ENCODE measurements at places on chromosomes 1 and 21. TPM values are rescaled to one million over a fixed set of nuclear protein-coding genes. Genes with fewer than 3 reads are reported as not detected.

- H3K27ac ChIP-seq: no peak overlapping the region
- H3K27me3 ChIP-seq: no peaks in the 10 kb centered on the region
- no peak overlapping the region for H3K4me3 ChIP-seq
Measured at GRCh38 chr1:57133686-57134085, 167.9 kb upstream of the C8B start.

DNA sequence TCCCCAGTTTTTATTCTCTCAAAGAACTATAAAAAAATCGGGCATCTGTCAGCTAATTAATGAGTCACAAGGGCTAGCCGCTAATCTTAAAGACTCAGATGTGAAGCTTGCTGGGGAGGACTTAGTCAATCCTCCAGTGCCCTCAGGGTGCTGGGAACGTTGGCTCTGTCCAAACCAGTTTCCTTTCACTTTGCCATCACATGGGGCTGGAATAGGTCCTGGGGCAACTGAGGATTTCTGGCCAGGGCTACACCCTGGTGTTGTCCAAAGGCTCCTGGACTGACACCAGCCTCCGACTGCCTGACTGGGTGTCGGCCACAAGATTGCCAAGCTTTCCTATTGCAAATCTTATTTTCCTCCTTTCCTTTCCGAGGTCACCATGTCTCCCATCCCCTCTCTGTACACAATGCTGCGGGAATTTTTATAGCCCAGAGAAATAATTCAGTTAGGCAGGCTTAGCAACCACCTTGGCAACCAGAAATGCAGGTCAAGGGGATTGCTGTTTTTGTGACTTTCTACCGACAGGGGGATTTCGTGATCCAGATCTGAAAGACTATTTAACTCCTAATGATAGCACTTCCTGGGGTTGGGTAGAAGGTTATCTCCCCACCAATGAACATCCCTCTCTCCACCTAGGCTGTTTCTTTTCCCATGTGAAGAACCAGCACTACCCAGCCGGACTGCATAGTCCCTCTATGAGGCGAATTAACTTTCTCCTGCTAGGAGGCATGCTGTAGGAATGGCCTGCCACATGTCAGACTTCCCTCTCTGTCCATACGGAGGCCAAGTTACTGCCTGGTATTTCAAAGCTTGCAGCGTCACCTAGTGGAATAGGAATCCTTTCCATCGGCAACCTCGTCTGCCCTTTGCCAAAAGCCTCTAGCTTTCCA, 29.9 kb upstream of the CTBS start:
- no peaks in the 10 kb centered on the region for H3K27me3 ChIP-seq
- peak; percentile 78 for DNase-seq
- H3K27ac ChIP-seq: peak overlapping the region; percentile 61
- peak overlapping the region; percentile 42 for H3K4me3 ChIP-seq

- H3K36me3 ChIP-seq: peaks cover 69% of the 10 kb centered on the region
- H3K4me3 ChIP-seq: no peak overlapping the region
- H3K4me1 ChIP-seq: no peaks in the 10 kb centered on the region
- H3K27me3 ChIP-seq: no peaks in the 10 kb centered on the region
- no peak for DNase-seq
Measured at GRCh38 chr1:29148656-29149491, 25.2 kb upstream of the TMEM200B start.

GRCh38 chr1:118978914-118979701, 9.0 kb downstream of the TBX15 start:
- peaks cover 92% of the 10 kb centered on the region for H3K27me3 ChIP-seq
- peaks cover 15% of the 10 kb centered on the region for H3K4me1 ChIP-seq
- no peak overlapping the region for H3K4me3 ChIP-seq
- H3K36me3 ChIP-seq: no peaks in the 10 kb centered on the region
- no peak overlapping the region for H3K27ac ChIP-seq

DNA sequence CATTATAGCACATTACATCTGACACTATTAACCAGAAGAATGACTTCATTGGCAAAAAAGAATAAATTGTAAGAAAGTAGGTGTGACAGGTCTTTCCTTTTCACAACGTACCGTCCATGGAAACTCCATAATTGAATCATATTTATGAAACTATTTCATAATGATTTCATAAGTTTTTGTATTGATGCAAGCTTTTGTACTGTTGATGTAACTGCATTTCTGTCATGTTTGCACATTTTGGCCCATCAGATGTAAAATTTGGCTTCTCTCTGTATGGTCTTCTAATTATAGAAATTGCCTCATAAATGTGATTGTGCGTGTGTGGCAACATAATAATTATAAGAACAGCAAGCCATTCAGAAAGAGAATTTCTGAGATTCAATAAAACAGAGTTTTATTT, 180.7 kb upstream of the ZNHIT6 start:
- H3K27ac ChIP-seq: no peak overlapping the region
- no peaks in the 10 kb centered on the region for H3K4me1 ChIP-seq
- DNase-seq: no peak
- no peak overlapping the region for H3K4me3 ChIP-seq
- H3K36me3 ChIP-seq: no peaks in the 10 kb centered on the region

DNA sequence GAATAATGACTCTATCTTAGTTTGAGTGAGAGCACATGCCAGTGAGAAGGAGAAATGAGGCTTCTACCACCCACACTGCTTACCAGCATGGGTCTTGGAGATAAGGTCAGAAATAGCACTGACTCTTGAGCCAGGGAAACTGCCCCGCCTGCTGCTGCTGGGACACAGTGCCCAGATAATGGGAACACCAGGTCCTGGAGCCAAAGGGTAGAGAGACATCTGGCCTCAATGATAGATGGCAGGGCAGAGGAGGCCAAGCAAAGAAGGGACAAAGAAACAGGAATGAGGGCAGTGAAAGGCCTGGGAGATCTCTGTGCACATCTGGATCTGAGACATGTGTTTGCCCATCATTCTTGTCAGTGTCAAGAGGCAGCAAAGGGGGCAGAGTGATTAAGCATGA, 97.4 kb downstream of the MIS18A start:
- no peak overlapping the region for H3K4me3 ChIP-seq
- no peak for DNase-seq
- no peaks in the 10 kb centered on the region for H3K4me1 ChIP-seq
- no peaks in the 10 kb centered on the region for H3K27me3 ChIP-seq
- no peak overlapping the region for H3K27ac ChIP-seq

DNA sequence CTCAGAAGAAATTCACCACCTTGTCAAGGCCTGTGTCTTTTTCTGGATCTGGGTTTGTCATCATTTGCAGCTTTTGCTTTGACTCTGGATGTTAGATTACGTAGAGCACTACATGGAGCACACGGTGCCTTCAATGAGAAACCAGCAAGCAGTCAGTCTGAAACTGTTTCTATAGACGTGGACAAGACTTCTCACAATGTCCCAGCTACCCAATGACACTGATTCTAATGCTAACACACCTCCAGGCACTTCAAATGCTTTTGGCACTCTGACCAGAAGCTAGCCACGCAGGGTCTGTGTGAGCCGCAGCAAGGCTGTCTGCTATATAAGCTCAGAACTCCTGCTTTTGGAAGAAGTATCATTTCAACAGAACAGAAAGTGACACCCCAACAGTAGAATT, 38.2 kb downstream of the ITPKB start:
- DNase-seq: no peak
- H3K4me1 ChIP-seq: no peaks in the 10 kb centered on the region
- H3K27me3 ChIP-seq: no peaks in the 10 kb centered on the region
- H3K36me3 ChIP-seq: no peaks in the 10 kb centered on the region
- no peak overlapping the region for H3K27ac ChIP-seq

DNA sequence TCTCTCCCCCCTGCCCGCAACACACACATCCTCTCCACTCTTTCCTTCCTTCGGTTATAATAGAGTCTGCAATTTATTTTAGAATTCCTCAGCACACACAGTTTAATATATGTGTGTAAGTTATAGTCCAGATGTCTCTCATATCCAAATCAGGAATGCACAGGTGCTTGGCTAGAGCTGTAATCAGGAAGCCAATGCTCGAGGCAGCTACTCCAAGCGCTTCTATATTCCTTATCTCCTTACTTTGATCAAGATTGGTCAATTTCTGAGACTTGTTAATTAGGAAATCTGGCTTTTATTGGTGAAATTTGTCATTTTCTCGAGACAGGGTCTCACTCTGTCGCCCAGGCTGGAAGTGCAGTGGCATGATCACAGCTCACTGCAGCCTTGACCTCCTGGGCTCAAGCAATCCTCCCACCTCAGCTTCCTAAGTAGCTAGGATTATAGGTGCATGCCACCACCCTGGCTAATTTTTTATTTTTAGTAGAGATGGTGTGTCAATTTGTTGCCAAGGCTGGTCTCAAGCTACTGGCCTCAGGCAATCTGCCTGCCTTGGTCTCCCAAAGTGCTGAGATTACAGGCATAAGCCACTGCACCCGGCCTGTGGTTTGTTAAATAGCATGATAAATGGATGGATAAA, 27.7 kb downstream of the RPL5 start:
- H3K4me1 ChIP-seq: peaks cover 7% of the 10 kb centered on the region
- peak overlapping the region; percentile 8 for H3K4me3 ChIP-seq
- H3K27ac ChIP-seq: no peak overlapping the region
- H3K27me3 ChIP-seq: no peaks in the 10 kb centered on the region

DYNLT5 gene
- 0.34 TPM for polyA plus RNA-seq

KLHDC8A gene
- 1.1 TPM for polyA plus RNA-seq
